ENCODE measurements at places on chromosomes 6 and 20.

DNA sequence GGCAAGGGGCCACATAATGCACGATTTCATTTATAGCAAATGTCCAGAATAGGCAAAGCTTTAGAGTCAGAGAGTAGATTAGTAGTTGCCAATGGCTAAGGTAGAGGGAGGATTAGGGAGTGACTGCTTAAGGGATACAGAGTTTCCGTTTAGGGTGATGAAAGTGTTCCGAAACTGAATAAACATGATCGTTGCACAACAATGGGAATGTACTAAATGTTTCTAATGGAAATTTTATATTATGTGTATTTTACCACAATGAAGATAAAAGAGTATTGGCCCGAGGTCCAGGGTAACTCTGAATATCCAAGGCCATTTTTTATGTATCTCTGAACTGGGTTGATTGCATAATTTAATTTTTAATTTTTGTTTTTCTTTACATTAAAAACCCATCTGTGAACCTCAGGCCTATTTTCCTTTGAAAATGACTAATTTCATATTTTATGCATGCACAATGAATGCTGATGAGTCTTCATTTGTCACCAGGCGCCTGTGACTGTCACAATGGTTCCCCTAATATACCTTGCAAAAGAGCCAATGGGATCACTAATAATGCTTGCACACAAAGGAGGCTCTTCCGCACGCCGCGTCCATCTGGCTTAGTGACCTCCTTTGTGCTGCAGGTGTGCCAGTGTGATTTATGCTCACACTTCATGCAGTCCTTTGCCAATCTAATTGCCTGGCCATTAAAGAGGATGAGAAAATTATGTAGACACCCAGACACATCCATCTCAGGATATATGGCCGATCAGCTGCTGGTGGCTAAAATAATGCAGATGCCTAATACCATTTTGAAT is 612.5 kb downstream of the CDH26 start:
- DNase-seq: no peak

DNA sequence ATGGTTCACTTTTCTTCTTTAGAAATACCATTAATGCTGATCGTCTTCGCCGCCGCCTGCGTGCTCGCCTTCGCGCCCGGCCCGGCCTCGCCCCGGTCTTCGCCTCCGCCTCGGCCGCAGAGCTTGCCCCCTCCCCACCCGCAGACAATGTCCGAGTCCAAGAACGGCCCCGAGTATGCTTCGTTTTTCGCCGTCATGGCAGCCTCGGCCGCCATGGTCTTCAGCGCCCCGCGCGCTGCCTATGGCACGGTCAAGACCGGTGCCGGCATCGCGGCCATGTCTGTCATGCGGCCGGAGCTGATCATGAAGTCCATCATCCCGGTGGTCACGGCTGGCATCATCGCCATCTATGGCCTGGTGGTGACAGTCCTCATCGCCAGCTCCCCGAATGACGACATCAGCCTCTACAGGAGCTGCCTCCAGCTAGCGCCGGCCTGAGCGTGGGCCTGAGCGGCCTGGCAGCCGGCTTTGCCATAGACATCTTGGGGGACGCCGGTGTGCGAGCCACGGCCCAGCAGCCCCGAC is 4.8 kb upstream of the PRPH2 start:
- no peak for DNase-seq

- DNase-seq: peak; percentile 26
Measured at GRCh38 chr6:19322691-19323485, 514.3 kb upstream of the ID4 start.

DNA sequence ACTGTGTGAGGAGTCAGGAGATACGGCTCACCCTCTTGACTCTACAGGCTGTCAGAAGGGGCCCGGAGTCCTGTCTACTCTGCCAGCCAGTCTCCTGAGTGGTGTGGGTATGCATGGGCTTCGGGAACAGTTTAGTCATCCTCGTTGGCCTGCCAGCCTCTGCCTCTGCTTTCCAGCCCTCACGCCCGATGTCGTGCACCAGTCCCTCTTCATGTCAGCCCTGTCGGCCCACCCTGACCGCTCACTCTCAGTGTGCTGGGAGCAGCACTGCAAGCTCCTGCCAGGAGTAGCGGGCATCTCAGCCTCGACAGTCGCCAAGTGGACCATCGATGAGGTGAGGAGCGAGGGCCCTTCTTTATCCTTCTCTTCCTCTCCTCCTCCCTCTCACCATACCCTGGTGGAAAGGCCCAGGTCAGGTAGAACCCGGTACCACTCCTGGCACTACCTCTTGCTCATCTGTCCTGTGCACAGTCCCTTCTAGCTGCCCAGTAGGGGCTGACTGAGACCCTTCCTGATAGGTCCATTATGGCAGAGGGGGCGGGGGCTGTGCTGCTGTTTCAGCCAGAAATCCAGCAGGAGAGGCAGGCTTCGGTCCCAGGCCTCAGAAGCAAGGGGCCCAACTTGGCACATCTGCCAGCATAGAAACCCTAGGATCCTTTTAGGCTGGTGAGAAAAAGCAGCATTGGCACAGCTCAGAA is 18.7 kb upstream of the SGK2 start:
- no peak for DNase-seq

DNA sequence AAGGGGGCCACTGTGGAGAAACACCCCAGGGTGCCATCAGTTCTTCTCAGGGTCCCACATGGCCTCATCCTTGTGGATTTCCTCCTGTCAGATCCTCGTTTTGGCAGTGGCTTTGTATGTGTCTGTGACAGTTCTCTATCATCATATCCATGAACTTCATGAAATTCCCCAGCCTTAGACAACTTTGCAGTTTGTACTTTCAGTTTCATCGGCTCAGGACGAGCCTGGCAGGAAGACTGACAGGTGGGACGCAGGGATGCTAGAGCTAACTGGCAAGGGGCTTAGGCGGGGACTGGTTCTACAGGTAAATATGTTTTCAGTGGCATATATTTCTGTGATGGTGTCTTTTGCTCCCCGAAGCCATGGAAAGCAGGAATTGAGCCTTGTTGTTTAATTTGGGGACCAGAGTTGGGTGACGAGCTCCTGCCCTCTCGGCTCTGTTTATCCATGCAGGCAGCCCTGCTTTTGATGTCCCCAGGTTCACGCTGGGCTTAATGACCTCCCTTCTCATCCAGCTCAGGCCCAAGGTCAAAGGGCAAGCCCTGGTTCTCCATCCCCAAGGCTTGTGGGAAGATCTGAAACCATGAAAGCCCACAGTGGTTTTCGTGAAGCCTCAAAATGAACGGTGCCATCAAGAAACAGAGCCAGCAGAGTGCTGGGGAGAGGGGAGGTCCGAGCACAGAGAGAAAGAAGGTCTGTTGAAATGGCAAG is 11.2 kb downstream of the SDCBP2 start:
- no peak for DNase-seq

DNA sequence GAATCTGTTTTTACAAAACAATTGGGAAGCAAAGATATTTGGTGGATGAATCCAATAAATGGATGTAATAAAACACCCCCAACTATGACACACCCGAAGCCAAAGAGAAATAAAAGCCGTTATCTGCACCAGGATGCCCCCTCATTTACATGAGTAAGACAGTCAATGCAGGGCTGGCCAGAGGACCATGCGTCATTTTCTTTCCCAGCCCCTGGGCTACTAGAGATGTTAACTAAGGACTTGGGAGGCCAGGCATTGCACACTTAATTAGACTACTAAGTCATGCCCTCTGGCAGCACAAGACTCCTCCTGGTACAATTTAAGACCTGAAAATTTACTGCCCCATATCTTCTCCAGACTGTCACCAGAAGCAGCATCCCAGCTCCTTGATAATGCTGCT is 3.2 kb downstream of the LEMD2 start:
- DNase-seq: peak; percentile 31

GRCh38 chr6:36893976-36894932 is 8.5 kb downstream of the C6orf89 start:
- DNase-seq: no peak
